Smooth muscle cell of the pulmonary artery (primary cell): ENCODE measurements at places on chromosomes 2 and 18. TPM values are rescaled to one million over a fixed set of nuclear protein-coding genes. Genes with fewer than 3 reads are reported as not detected.

The GRB14 gene
- total RNA-seq = 4.1 and 10.4 TPM in 2 replicates

The FAM110C gene
- total RNA-seq = 0.07 and 1.1 TPM in 2 replicates

The NYAP2 gene
- not detected in 2 replicates for total RNA-seq

The ALPP gene
- not detected in 2 replicates for total RNA-seq

The REG3A gene
- not detected in 2 replicates for total RNA-seq

The RNF152 gene
- 36.8 and 68.2 TPM in 2 replicates for total RNA-seq

The FHL2 gene
- 197 and 230 TPM in 2 replicates for total RNA-seq

The OR6B2 gene
- not detected in 2 replicates for total RNA-seq

The SERPINB4 gene
- not detected in 2 replicates for total RNA-seq

The ASNSD1 gene
- total RNA-seq = 47.7 and 63.3 TPM in 2 replicates

The EML6 gene
- total RNA-seq = 1.2 and 1.3 TPM in 2 replicates

The SERPINB2 gene
- total RNA-seq = 0.50 and 14.4 TPM in 2 replicates

The ZNF804A gene
- total RNA-seq = 0.20 and 1.4 TPM in 2 replicates

The TSPYL6 gene
- total RNA-seq = not detected in 2 replicates

The CHRND gene
- total RNA-seq = not detected in 2 replicates

The LIMS3 gene
- 1.6 and 4.2 TPM in 2 replicates for total RNA-seq

The SERPINB3 gene
- 0.07 TPM in 1 of 2 replicates, not detected in the other for total RNA-seq
